Mesendoderm (in vitro differentiated cells): ENCODE measurements at places on chromosomes 16 and 17.

- DNase-seq: peak; percentile 80
Measured at GRCh38 chr16:80369138-80369958, 171.4 kb upstream of the DYNLRB2 start.

GRCh38 chr17:7912927-7913524, 3.1 kb downstream of the RNF227 start:
- peak; percentile 87 for DNase-seq

GRCh38 chr16:56388209-56388608, 37.1 kb downstream of the AMFR start:
- no peak for DNase-seq

DNA sequence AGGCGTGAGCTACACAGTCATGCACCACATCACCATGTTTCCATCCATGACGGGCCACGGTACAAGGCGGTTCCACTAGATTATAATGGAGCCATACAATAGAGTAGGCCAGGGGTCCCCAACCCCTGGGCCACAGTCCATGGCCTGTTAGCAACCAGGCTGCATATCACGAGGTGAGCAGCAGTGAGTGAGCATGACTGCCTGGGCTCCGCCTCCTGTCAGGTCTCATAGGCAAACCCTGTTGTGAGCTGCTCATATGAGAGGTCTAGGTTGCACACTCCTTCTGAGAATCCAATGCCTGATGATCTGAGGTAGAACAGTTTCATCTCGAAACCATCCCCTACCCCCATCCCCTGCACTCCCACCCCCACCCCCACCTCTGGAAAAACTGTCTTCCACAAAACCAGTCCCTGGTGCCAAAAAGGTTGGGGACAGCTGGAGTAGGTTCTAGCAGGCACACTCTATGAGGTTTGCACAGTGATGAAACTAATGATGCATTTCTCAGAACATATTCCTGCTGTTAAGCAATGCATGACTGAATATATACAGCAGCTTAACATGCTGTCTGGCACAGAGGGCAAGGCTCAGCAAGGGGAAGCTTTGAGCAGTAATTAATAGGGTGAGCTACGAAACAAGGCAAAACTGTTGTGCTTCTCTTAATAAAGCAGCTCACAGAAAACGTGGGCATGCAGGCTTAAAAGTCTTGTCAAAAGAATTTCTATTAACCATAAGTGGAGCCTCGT, 108.0 kb downstream of the VPS53 start:
- no peak for DNase-seq

- DNase-seq: no peak
Measured at GRCh38 chr16:11208916-11209665, 46.9 kb downstream of the SOCS1 start.

GRCh38 chr17:32876417-32877163, at the start of gene MYO1D:
TSS of gene MYO1D (minus strand) at chr17:32877124. CDS start at chr17:32876872, 252 bp downstream.
- peak; percentile 77 for DNase-seq

GRCh38 chr16:50812046-50812445, 70.2 kb downstream of the CYLD start:
- no peak for DNase-seq

DNA sequence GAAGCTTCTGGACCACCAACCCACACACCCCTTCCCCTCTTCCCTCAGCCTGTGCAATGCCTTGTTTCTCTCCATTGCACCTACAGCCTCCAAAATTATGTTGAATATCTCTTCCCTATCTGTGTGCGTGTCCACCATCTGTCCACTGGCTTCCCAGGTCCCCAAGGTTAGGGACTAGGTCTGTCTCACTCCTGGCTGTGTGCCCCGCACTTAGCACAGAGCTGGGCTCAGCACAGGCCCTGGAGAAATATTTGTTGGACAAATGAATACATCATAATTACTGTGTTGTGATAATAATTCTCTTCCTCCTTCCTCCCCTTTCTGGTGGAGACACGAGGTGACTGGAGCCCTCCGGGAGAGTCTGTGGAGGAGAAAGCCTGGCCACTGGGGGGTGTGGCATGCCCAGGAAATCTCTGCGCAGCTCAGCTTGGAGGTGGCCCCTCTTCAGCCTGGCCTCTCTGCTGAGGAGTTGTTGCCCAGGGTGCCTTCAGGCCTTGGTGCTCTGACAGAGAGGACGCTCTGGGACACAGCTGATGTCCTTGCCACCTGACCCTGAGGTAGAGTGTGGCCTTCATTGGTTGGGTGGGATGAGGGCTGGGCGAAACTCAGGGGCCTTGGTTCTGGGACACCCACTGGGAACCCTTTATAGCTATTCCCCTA, 3.3 kb upstream of the BRD7 start:
- DNase-seq: peak; percentile 47

GRCh38 chr17:77331301-77331864, 190.6 kb downstream of the SEC14L1 start:
- peak; percentile 87 for DNase-seq

GRCh38 chr17:2106308-2106955, 51.5 kb downstream of the HIC1 start:
- no peak for DNase-seq

DNA sequence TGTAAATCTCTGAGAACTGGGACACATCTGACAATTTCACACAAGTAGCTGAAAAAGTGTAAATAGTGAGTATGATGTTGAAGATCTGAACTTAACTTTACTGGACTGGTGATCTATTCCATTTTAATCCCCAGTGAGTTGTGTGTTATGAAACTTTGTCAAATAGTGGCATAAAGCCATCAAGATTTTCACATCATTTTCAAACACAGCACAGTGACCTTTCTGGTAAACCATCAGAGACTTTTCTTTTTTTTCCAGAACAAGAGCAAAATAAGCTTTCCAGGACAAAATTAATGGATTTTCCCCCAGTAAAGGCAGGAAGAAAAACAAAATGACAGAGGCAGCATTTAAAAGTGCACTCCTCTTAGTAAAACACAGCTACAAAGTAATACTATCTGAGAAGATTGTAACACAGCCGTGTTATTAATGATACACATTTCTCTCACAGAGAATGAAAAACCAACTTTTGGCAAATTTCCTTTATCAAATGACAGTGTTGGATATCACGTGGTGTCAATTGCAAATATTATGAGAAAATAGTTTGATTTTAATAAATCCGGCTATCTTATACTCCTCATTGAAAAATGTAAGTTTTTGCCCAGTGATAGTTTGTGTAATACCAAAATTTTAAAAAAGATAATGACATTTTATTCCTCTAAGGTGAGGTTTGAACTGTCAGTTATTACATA, 16.8 kb upstream of the COL1A1 start:
- DNase-seq: no peak

- no peak for DNase-seq
Measured at GRCh38 chr16:70561623-70562022, 38.0 kb downstream of the SF3B3 start.

DNA sequence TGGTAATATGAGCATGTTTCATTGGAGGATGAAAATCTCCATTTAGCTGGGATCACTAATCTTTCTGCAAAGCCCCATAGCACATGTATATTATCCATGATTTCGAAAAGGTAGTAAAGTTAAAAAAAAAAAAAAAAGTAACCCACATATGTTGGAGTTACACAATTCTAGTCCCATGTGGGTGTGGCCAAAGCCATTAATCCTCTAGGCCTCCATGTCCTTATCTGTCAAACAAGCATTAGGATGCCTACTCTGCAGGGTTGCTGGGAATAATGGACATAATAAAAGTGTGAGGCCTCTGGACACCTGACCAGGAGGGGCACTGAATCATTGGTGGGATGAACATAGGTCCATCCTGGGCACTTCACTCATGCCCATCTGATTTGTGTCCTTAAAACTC, 29.2 kb upstream of the VAT1L start:
- no peak for DNase-seq
